ENCODE measurements at places on chromosomes 13 and 19.

DNA sequence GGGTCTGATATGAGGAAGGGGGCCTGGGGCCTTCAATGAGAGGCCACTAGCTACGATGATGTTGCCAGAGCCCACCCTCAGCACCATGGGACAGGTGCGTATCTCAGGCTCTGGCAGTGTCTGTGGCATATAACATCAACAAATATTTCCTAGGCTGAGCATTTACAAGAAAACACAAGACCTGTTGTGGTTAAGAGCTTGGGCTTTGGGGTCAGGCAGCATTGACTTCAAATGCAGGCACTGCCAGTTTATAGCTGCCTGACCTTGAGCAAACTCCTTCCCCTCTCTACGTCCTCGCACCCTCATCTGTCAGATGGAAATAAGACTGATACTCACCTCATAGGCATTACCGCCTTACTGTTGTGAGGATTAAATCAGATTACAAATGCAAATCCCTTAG lies 156.0 kb downstream of the KATNAL1 start:
- DNase-seq = no peak

GRCh38 chr13:112066624-112067004 lies 335 bp upstream of the SOX1 start:
- DNase-seq = peak; percentile 57

DNA sequence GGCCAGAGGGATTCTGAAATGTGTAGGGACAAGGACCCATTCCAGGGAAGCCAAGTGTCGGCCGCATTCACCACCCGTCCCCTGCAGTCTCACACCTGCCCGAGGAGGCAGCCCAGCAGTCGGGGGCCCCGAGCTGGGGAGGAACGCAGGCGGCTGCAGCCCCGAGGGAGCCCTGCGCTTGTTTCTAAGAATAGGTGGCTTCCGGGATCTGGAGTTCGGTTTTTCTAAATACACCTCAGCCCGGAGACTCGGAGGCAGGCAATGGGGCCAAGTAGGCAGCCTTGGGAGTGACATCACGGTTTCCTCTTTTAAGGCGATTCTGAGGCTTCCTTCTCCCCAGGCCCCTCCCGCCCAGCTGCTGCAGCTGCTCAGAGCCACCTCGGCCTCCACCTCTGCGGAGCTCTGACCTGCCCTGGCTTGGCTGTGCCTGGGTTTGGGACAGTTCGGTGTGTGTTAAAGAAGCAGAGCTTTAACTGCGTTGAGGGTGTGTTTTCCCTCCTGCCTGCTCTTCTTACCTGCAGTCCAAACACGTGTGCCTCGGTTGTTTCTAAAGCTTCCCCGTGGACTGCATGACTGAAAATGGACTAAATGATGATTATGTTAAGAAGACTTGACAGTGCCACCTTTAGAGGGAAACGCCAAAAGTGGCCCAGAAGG lies 80.5 kb downstream of the COL4A2 start:
- no peak for DNase-seq

DNA sequence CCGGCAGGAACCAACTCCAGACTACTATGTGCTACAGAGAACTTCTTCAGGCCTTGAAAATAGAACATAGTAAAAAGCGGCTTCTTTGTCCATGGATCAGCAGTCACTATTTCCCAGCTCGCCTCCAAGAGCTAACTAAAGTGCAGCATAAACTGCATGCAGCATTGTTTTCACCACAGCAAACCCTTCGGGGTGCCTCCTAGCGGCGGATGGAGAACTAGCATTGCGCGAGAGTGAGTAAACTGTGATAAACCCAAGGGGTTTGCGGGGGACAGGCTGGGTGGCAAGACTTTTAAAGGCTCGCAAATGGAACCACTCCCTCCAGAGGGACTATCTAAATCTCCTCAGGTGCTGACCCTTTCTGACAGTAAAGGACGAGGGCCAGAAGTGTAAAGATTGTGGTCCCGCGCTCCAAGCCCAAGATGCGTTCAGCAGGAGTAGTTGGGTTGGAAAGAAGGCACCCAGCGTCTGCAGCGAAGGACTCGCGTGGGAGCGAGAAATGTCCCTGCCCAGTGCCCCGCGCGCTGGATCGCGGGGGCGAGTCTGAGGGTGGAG lies 21.5 kb upstream of the SGCG start:
- peak; percentile 1 for DNase-seq

DNA sequence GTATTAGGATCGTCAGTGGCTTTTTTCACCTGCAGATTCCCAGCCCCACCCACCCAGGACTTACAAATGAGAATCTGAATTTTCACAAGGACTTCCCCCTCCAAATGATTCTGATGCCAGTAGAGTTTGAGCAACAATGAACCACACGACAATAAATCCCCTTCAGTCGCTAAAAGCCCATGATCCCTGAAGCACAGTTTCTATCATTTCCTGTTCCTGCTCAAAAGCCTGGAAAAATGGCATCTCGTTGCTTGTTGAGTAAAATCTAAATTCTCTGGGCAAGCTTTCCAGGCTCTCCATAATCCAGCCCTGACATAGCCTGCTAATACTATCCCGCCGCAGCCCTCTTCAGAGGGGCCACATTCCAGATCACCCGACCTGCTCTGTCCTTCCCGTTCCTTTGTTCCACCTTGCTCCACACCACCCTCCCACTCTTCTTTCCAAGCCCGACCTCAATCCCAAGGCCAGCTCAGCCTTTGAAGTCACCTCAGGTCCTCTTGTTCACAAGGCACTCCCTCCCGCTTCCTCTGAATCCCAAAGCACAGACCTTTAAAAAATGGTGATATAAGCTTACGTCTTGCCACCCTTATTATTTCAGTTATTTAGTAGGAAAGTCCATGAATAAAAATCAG lies 67.9 kb downstream of the NUFIP1 start:
- no peak for DNase-seq

GRCh38 chr19:11339254-11340098 lies at the start of gene RAB3D:
RAB3D (minus strand) TSS chr19:11339657; CDS start chr19:11337399, 2,258 bp downstream.
- DNase-seq = peak; percentile 84

DNA sequence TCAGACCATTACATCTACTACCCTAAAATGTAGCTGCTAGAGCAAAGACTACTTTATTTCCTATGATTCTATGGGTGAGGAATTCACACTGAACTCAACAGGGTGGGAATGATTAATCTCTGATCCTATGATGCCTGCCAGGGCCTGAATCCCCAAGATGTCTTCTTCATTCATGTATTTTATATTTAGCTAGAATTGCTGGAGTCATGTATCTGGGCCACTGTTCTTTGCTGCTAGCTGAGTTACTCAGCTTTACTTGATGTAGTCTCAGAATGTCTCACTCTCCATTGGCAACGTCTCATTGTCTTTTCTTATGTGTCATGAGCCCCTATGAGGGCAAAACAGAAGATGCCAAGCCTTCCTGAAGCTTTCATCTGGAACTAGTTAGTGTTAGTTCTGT lies 21.1 kb downstream of the ZNF582 start:
- no peak for DNase-seq
